ENCODE measurements at places on chromosomes 4 and X. TPM values are rescaled to one million over a fixed set of nuclear protein-coding genes. Genes with fewer than 3 reads are reported as not detected.
A peak's percentile ranks its signal among the peaks of the same experiment; 100 is the strongest.

ALAS2 gene
- not detected for total RNA-seq

MID1IP1 gene
- total RNA-seq: 60.8 TPM

CSAG3 gene
- 0.62 TPM for total RNA-seq

TMPRSS11B gene
- total RNA-seq: not detected

BANK1 gene
- 0.06 TPM for total RNA-seq

PAK3 gene
- not detected for total RNA-seq

GPR34 gene
- not detected for total RNA-seq

DNA sequence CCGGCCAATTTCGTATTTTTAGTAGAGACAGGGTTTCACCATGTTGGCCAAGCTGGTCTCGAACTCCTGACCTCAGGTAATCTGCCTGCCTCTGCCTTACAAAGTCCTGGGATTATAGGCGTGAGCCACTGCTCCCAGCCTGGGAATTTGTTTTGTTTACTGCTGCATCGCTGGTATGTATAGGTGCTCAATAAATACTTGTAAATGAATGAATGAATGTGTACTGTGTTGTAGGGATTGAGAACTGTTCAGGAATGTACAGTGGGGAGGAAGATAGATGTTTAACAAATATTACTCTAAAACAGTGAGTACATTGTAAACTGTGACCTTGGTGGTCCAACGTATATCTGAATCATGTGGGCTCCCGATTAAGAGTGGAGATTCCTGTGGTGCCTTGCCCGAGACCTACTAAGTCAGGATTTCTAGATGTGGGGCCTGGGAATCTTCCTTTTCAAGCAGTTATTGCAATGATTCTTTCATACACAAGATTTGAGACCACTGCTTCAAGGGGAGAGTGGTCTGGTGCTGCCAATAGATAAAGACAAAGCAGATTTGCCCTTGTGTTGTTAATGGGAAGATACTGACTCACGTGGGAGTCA is 41.0 kb downstream of the WWC2 start:
- DNase-seq: no peak
- no peak overlapping the region for H3K27ac ChIP-seq
- H3K36me3 ChIP-seq: no peaks in the 10 kb centered on the region
- H3K4me3 ChIP-seq: no peak overlapping the region
- no peaks in the 10 kb centered on the region for H3K4me1 ChIP-seq

DNA sequence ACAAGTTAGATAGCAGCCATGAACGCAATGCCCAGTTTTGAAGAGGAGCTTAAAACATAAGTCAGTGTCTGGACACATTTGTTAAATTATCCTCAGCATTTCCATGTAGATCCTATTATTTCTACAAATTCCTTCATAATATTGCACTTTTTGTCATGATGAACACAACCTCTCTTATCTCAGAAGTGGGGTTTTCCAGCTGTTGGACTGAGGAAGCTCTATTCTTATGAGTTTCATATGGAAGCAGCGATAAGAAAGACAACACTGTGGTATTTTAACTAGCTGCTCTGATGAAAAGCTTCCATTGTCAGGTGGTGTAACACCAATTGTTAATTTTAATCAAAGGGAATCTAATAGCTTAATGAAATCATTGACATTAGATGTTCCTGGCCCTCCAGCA is 308.7 kb downstream of the GBA3 start:
- no peaks in the 10 kb centered on the region for H3K27me3 ChIP-seq
- H3K4me3 ChIP-seq: no peak overlapping the region
- DNase-seq: no peak
- no peaks in the 10 kb centered on the region for H3K36me3 ChIP-seq
- no peaks in the 10 kb centered on the region for H3K4me1 ChIP-seq

DNA sequence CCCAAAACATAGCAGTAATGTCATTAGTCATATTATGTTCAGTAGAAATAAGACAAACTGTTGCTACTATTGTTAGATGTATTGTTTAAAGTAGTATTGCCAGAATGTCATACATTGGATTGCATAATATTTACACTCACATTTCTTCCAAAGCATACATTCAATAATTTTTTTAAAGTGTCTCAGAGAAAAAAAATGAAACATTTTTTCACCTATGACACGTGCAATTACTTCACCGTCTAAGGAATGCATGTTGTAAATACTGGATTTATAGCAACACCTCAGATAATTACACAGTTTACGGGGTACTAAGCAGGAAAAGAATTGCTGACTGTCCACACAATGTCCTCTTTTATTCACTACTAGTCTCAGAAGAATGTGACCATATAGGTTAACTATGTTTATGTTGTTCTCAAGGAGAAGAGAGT is 162.1 kb downstream of the PCDH18 start:
- no peaks in the 10 kb centered on the region for H3K4me1 ChIP-seq
- no peak overlapping the region for H3K4me3 ChIP-seq
- no peaks in the 10 kb centered on the region for H3K27me3 ChIP-seq
- DNase-seq: no peak

- peaks cover 7% of the 10 kb centered on the region for H3K27me3 ChIP-seq
- no peak overlapping the region for H3K4me3 ChIP-seq
- DNase-seq: no peak
- H3K27ac ChIP-seq: no peak overlapping the region
- H3K4me1 ChIP-seq: no peaks in the 10 kb centered on the region
Measured at GRCh38 chr4:36494016-36494415, 212.6 kb downstream of the DTHD1 start.

- no peaks in the 10 kb centered on the region for H3K36me3 ChIP-seq
- no peak for DNase-seq
- H3K27ac ChIP-seq: no peak overlapping the region
- H3K4me1 ChIP-seq: no peaks in the 10 kb centered on the region
- no peak overlapping the region for H3K4me3 ChIP-seq
Measured at GRCh38 chrX:130426531-130426930, 24.7 kb downstream of the RBMX2 start.

DNA sequence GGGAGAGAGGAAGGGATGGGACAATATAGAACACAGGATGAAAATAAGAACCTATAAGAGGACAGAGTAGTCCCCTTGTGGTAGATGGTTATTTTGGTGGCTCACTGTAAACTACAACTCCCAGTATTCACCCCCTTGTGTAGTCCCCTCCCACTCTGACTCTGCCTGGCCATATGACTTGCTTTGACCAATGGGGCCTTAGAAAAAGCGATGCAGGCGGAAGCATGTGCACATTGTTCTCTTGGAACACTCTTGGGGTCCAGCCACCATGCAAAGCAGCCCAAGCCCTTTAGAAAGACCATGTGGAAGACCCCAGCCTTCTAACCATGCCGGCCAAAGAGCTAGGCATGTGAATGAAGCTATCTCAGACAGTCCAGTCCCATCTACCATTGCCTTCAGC is 415.0 kb downstream of the BCOR start:
- no peaks in the 10 kb centered on the region for H3K4me1 ChIP-seq
- no peaks in the 10 kb centered on the region for H3K36me3 ChIP-seq
- no peak overlapping the region for H3K4me3 ChIP-seq

GRCh38 chr4:128635141-128635954 is 174.2 kb upstream of the JADE1 start:
- no peak overlapping the region for H3K27ac ChIP-seq
- H3K36me3 ChIP-seq: no peaks in the 10 kb centered on the region
- H3K27me3 ChIP-seq: peaks cover 7% of the 10 kb centered on the region
- DNase-seq: no peak
- no peak overlapping the region for H3K4me3 ChIP-seq

- H3K27me3 ChIP-seq: peaks cover 7% of the 10 kb centered on the region
- H3K36me3 ChIP-seq: no peaks in the 10 kb centered on the region
- no peak for DNase-seq
- no peak overlapping the region for H3K4me3 ChIP-seq
- H3K4me1 ChIP-seq: no peaks in the 10 kb centered on the region
Measured at GRCh38 chr4:8586671-8587468, 5.7 kb upstream of the CPZ start.

DNA sequence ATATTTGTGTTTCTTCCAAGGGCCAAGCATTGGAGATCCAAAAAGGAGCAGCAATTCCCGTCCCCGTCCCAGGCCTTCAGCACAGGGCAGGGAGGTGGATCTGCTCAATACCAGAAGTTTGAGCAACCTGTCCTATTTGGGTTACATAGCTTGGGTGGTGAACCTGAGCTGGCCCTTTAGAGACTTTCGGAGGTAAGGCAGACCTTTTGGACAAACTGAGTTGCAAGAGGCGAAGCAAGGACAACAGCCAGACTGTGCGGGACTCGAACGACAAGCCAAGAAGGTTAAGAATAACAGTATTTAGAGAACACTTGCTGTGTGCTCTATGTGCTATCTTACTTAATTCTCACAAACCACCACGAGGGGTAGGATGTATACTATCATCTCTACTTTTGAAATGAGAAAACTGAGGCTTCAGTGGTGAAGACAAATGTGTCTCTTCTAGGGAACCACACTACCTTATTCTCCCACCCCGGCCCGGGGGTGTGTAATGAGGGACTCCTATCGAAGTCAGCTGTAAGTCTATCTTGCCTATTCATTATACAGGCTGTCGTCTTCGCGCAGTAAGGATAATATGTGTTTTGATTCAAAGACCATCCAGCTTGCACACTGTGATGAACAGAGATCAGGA is 1.3 kb downstream of the NOP14 start:
- H3K36me3 ChIP-seq: peaks cover 25% of the 10 kb centered on the region
- peaks cover 44% of the 10 kb centered on the region for H3K4me1 ChIP-seq
- peak; percentile 59 for DNase-seq
- peak overlapping the region; percentile 83 for H3K27ac ChIP-seq

- H3K4me1 ChIP-seq: no peaks in the 10 kb centered on the region
- H3K4me3 ChIP-seq: no peak overlapping the region
- H3K27ac ChIP-seq: no peak overlapping the region
- H3K27me3 ChIP-seq: no peaks in the 10 kb centered on the region
- H3K36me3 ChIP-seq: no peaks in the 10 kb centered on the region
Measured at GRCh38 chr4:3335385-3335784, 42.6 kb downstream of the RGS12 start.

- H3K4me1 ChIP-seq: peaks cover 61% of the 10 kb centered on the region
- H3K4me3 ChIP-seq: peak within 1 kb of the TSS; percentile 74
- peak; percentile 18 for DNase-seq
- H3K27me3 ChIP-seq: no peaks in the 10 kb centered on the region
- H3K36me3 ChIP-seq: no peaks in the 10 kb centered on the region
Measured at GRCh38 chrX:119757979-119758730, at the start of gene SOWAHD. Gene SOWAHD, plus strand, starts transcription at chrX:119758588. Its CDS starts 80 bp downstream, at chrX:119758668.

DNA sequence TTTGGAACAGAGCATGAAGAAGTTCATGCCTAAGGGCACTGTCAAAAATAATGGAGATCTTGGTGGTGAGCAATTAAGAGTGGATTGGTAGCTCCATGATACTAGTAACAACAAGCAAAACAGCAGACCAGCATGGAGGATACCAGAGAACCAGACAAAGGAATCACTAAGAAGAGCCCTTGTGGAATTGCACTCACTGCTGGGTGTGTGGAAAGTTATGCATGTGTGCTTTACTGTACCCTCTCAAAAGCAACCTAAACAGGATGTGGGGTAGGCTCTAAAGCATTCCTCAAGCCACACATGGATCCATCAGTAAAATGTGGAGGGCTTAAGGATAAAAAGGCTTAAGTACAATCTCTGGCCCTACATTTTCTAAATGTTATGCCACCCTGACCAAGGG is 69.5 kb downstream of the AR start:
- no peaks in the 10 kb centered on the region for H3K36me3 ChIP-seq
- DNase-seq: no peak
- H3K27me3 ChIP-seq: no peaks in the 10 kb centered on the region
- H3K4me3 ChIP-seq: no peak overlapping the region

DNA sequence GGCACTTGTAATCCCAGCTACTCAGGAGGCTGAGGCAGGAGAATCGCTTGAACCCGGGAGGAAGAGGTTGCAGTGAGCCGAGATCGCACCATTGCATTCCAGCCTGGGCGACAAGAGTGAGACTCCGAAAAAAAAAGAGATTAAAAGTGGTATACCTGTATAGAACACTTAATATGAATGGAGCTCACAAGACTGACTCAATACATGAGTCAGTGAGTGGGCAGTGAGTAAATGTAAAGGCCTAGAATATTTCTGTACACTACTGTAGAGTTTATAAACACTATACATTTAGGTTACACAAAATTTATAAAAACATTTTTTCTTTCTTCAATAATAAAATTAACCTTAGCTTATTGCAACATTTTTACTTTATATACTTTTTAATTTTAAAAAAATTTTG is 93.8 kb downstream of the CENPC start:
- DNase-seq: no peak
- H3K4me3 ChIP-seq: no peak overlapping the region
- peaks cover 2% of the 10 kb centered on the region for H3K4me1 ChIP-seq
- no peak overlapping the region for H3K27ac ChIP-seq

DNA sequence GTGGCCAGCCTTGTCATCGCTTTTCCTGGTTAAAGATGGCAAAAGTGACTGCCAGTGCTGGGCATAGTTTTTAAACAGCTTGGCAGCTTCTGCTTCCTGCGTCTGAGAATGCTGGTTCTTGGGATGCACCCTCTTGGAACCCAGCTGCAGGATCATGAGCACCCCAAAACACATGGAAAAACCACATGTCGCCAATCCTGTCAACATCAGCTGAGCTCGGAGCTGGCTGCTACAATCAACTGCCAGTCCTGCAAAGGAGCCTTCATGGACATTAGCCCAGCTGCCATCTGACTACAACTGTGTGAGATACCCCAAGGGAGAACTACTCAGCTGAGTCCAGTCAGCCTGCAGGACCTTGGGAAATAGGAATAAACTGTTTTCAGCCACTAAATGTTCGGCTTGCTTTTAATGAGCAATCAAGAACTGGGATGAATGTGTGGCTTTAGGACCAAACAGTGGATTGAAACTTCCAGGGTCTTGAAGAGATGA is 31.0 kb downstream of the OSTC start:
- H3K27ac ChIP-seq: no peak overlapping the region
- no peak for DNase-seq
- no peaks in the 10 kb centered on the region for H3K4me1 ChIP-seq
- H3K4me3 ChIP-seq: no peak overlapping the region
- no peaks in the 10 kb centered on the region for H3K27me3 ChIP-seq

DNA sequence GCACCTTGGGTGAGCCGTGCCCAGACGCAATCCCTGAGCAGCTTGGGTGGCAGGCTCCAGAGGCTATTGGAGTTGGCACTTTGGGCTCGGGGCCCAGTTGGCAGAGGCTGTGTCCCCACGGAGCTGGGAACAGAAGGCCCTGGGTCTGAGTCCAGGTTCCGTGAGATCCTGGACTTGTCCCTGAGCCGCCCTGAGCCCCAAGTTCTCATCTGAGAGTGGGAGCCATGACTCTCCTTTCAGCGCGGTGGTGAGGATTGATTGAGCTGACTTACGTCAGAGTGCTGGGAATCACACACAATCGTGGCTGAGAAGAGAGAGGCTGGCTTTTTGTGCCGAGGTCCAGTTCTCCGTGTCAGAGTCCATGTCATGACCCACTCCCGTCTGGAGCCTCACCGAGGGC is 98.0 kb downstream of the PSAPL1 start:
- no peak overlapping the region for H3K27ac ChIP-seq
- H3K36me3 ChIP-seq: no peaks in the 10 kb centered on the region
- H3K4me3 ChIP-seq: no peak overlapping the region
- H3K4me1 ChIP-seq: no peaks in the 10 kb centered on the region
- H3K27me3 ChIP-seq: no peaks in the 10 kb centered on the region
